CD4-positive, alpha-beta T cell treated with Interleukin-6 at 100 ng/mL for 8 hours (primary cell): ENCODE measurements at places on chromosomes 7 and 10.

- DNase-seq: peak; percentile 69
Observed at GRCh38 chr10:43461950-43462349, 25.0 kb downstream of the ZNF487 start.

- no peak for DNase-seq
Observed at GRCh38 chr7:10708447-10708846, 265.2 kb upstream of the PHF14 start.

GRCh38 chr10:70164163-70164562 lies 6.2 kb downstream of the SAR1A start:
- no peak for DNase-seq

DNA sequence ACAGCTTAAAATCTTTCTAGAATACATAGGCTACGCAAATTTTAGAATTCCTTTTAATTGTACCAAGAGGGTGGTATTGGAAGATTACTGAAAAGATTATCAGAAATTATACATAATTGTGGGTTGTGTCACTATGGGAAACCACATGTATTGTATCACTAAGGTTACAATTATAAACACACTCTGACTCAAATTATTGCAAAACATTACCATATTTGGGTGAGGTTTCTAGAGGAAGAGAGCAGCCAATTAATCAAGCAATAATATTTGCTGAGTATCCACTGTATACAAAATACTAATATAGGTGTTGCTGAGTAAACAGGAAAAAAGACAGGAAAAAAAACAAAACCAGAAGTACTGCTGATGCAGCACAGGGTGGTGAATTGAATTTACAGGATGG lies 3.1 kb upstream of the CAPZA2 start:
- DNase-seq: no peak

DNA sequence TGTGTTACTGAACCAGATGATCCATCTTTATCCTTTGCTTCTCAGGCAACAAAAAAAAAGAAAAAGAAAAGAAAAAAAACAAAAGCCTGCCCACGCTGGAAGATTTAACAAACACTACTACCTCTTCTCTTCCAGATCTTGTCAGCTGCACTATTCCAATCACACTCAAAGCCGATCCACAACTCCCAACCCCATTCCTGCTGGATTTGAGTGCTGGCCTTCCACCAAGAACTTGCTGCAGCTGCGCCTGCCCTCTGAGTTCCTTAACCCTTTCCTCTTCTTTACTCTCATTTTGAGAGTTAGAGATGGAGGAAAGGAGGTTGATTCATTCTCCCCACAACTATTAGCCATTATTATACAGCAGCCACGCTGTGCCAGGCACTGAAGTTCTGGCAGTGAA lies 16.0 kb upstream of the ITGA8 start:
- DNase-seq: no peak

DNA sequence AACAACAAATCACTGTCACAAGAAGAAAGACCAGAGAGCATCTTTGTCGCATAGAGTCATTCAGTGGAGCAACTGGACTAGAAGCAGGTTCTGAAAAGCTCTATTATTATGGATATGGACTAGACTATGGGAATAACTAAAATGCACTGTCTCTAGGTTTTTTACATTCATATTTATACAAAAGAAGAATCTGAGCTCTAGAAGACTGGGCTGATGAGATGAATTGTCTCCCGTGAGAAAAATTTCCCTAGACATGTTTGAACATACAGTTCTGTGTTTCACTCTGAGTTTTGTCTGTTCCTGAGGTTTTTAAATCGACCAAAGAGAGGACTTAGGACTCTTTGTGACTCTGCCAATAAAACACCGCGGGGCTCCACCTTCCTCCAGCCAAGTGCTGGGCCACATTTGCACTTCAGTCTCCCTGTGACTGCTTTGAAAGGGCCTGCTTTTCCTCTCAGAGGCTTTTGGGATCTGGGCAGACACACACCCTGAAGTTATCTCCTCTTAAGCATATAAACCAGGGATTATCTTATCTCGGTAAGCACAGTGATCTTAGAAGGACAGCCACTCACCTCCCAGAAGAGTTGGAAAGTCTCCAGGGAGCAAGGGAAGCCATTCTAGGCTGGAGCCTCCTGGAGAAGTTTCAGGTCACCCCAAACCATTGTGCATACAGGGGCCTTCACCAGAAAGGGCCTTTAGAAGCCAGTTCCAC lies 101.0 kb upstream of the JCAD start:
- no peak for DNase-seq

DNA sequence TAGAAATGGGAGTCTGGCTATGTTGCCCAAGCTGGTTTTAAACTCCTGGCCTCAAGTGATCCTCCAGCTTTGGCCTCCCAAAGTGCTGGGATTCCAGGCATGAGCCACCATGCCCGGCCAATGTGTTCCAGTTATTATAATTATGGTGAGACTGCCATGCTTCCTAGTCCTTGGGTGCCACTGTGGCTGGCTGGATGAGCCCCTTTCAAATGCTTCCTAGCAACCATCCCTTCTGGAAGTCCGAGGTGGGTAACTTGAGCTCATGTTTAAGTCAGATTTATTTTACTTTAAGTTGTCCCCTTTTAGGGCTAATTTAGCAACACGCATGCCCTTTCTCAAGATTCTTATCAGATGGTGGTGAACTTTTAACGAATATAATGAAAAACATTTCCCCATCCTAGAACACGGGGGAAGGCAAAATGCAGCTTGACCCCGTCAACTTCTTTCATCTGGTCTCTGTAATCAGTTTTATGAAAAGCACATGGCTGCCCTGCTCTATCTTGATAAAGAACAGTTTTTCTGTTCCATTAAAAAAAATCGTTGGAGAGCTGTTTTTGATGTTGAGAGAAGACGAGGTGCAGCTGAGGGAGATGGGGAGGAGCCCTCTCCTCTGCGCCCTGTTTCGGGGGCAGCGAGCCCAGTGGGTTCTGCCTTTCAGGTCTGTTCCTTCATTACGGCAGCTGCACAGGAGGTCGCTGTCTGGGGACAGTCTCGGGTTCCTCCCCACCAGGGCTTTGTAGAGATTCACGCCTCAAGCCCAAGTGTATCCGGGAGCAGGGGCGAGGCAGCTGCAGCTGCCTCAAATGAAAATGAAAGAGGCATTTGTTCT lies 61.0 kb upstream of the MKI67 start:
- DNase-seq: peak; percentile 46

- no peak for DNase-seq
Observed at GRCh38 chr10:100009283-100009792, 409 bp downstream of the DNMBP start.

DNA sequence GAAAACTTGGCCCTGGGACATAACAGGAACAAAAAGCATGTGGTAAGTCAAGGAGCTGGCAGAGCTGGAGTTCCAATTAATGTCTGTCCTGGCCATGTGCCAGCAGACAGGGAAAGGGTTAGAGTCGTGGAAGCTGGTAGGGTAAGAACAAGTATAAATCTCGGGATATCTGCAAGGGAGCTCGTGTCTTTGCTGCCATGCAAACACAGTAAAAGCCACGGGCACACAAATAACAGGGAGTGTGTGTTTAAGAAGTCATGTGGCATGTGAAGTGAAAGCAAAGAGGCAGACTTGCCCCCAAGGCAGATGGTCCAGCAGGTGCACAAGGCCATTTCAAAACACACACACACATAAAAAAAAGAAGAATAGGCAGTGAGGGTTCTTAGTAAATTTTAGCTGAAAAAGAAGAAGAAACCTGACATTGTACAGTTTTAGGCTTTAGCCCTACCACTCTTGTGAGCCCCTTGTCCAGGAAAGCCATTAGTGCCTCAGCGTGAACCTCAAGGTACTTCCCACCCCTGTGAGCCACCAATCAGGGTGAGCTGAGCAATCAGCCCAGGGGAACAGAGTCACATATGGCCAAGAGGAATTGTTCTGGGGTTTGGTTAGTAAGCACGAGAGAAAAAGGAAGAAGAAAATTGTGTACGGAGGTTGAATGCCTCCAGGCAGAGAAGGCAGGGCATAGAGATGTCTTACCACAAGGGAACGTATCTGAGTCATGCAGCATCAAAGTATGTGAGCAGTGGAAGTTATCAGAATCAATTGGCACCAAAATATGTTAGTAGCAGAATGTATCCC lies 32.8 kb upstream of the ARHGAP12 start:
- no peak for DNase-seq

- DNase-seq: peak; percentile 25
Observed at GRCh38 chr10:121900443-121901174, 27.2 kb downstream of the ATE1 start.

- DNase-seq: no peak
Observed at GRCh38 chr10:115949282-115949844, 323.6 kb downstream of the GFRA1 start.

DNA sequence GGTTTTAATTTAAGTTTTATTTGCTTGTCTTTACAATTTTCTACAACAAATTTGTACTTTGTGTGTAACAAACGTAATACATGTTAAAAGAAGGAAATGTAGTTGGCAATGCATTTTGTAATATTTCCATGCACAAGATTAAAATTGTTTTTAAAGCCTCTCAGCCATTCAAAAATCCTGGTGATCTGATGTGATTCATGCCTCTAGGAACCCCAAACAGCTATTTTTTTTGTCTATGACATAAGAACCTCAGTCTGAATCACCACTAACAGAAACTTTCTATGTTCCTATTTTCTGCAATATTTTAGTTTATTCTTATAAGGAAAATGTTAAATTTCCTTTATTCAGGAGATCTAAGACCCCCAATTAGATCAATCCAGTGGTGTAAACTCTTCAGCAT lies 183.1 kb upstream of the YAE1 start:
- DNase-seq: no peak
